Dermis blood vessel endothelial cell (primary cell): ENCODE measurements at places on chromosomes 12 and 14. TPM values are rescaled to one million over a fixed set of nuclear protein-coding genes. Genes with fewer than 3 reads are reported as not detected.

DNA sequence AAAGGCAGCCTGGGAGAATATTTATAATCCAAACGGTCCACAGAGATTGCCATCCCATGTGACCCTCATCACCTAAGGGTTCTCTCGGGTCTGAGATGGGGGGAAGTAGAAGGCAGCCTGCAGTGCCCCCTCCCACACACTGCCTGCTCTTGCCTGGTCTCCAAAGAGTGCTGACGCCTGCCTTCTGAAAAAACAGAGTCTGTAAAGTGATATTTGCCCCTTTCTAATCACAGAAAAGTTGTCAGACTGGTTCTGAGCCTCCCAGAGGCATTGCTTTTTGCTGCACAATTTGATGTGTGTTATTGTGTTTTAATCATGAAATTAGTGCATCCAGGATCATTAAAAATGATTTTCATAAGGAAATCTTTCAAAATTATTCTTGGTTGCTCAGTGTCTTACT is 59.2 kb downstream of the TMEM30B start:
- DNase-seq: no peak

DNA sequence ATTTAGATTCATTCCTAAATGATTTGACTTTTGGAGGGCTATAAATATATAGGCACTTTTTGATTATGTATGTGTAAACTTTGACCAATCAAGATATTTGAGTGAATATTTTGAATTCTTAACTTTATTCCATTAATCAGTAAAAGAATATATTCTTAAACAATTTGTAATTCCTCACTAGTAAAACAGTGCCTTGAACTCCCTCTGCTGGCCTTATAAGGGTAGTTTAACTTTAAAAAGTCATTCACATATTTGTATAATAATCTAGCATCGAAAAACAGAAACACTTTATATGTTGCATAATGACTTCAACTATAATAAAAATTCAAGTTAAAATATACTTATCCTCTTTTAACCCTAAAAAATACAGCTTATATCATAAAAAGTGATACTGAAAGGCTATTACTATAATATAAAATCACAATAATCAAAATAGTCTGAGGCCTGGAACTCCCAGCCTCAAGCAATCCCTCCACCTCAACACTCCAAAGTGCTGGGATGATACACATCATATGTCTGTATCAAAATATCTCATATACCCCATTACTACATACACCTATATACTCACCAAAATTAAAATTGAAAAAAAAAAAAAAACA is 31.2 kb downstream of the CCDC59 start:
- peak; percentile 40 for DNase-seq

DNA sequence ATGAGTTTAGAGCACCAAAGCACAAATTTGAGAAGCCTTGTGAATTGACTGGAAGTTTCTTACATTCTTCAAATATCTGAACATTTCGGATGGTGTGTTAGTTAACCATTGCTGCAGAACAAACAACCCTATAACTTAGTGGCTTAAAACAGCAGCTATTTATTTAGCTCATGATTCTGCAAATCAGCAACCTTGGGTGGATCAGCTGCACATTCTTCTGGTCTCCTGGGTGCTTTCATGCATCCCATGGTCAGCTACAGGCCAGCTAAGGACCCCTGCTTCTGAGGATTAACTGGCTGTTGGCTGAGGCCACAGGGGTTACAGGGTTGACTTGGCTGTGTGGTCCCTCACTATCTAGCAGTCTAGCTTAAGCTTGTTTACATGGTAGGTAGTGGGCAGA is 114.0 kb upstream of the HIF1A start:
- no peak for DNase-seq

DNA sequence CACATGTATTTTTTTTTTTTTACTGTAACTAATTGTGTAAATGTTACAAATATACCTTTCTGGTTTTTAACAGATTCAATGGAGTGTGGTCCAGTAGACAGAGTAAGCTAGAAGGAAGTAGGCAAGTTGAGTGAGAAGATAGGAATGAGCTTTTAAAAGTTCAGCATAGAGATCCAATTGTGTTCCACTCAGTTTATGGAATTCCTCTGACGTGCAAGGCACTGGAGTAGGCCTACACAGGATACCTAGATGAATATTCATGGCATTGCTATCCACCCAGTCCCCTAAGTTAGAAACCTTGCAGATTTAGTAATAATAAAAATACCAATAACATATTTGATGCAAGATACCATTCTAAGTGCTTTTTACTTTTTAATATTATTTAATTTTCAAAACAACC is 225.6 kb upstream of the ARID2 start:
- no peak for DNase-seq

GRCh38 chr12:29255042-29255441 is 106.0 kb downstream of the FAR2 start:
- DNase-seq: no peak

DNA sequence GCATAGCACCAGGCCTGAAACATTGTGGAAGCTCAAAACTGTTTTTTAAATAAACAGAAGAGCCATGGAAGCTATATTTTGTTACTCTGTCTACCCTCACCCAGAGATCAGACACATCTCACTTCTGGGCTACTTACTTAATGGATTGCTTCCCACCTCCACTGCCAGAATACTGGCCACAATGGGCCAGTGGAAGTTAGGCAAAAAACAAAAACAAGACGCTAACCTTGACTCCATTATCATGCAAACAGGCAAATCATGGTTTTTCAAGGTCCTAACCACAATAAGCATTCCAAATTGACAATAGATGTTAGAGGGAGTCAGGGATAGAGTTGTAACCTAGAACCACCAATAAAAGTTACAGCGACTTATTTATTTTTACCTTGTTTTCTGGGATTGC is 52.7 kb upstream of the PTCSC3 start:
- DNase-seq: no peak

DNA sequence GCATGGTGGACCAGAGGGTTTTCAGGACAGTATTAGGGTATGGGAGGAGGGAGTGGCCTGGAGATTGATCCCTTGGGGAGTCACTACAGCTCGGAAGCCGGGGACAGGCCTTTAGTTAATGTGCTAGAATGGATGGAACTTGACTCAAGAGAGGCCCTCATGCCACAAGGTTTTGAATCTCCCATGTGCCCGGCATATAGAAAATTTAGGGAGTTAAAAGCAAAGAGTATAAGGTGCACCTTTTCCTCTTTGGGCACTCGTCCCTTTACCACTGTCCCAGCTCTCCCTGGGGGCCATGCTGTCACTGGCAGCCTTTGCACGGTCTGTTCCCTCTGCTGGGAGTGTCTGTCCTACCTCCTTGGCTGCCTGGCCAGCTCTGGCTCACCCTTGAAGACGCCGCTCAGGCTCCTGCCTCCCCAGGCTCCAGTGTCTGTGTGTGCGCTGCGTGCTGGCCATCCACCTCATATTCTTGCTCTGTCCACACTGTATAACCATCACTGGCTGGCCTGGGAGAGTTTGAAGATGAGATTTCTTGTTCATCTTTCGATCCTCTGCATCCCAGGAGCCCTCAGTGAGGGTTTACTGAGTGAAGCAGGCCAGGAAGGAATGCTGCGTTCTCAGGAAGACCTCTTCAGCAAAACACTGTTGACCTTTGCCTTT is 161.3 kb downstream of the ZFP36L1 start:
- no peak for DNase-seq

DNA sequence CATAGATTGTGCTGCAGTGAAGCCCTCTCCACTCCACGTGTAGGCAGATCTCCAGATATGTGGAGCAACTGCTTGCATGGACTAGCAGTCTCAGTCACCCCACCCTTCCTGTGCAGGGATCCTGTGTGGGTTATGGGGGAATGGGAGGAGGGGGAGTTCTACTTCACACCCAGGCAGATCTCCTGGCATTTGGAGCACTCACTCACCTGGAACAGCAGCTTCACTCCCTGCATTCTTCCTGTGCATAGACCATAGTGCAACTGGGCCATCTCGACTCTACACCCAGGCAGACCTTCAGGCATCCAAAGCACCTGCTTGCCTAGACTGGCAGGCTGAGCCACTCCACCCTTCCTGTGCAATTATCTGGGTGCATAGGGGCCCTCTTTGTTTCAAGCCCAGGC is 96.0 kb upstream of the PCED1B start:
- DNase-seq: no peak

FGF6 gene
- not detected in 2 replicates for total RNA-seq

TAS2R19 gene
- 4.0 and 9.2 TPM in 2 replicates for total RNA-seq

UBR7 gene
- 35.6 and 43.9 TPM in 2 replicates for total RNA-seq

ARF3 gene
- 46.1 and 61.5 TPM in 2 replicates for total RNA-seq

KRT72 gene
- not detected in 2 replicates for total RNA-seq

IL26 gene
- total RNA-seq: not detected in 2 replicates

ASCL1 gene
- total RNA-seq: not detected in 2 replicates
